ENCODE measurements at places on chromosomes 16 and 17. TPM values are rescaled to one million over a fixed set of nuclear protein-coding genes. Genes with fewer than 3 reads are reported as not detected.

Gene EPX
- not detected for total RNA-seq

Gene SGF29
- total RNA-seq = 26.7 TPM

Gene PRSS33
- 0.36 TPM for total RNA-seq

Gene HBM
- total RNA-seq = not detected

Gene ALOXE3
- total RNA-seq = not detected

Data from A172 (cell line).